Anterior cingulate cortex (tissue), 58 donors: ENCODE measurements at places on chromosomes 7 and 10.
A peak's percentile ranks its signal among the peaks of the same experiment; 100 is the strongest.

DNA sequence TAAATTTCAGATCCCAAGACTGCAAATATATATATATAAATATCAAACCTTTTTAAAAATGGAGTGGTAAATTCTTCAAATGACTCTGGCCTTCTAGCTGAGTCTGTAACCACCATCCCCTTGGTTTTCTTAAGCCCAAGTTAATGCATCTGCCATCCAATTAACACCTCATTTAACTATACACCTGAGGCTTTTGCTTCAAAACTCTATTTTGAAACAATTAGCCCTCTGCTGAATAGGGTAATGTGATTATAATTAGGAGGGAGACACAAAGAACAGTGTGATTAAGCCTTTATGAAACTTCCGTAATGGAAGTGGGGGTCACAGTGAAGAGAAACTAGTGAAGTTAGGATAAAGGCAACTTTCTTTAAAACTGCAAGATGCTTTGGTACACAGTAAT, 83.6 kb downstream of the GPR37 start:
- DNase-seq = no peak

DNA sequence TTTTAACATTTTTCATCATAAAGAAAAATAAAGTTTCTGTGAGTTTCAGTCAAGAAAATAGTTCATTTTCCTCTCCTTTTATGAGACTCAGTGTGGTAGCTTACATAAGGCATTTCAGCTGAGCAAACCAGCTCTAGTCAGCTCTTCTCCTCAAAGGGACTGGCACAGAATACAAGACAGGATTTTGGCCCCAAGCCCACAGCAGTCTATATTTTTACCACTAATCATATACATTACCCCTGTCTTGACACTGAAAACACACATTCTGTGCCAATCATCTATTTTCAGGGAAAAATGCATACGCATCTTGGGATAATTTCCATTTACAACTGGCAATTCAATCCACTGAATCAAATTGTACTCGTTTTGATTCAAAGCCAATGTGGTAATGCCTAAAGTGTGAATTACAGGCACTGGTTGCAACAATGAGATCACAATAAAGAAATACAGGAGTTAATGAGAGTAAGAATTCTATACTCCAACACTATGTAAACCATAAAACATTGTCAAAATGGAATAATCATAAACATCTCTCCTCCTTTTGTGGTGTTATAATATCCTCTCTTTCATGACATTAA, 186.4 kb downstream of the CACNA2D1 start:
- peak; percentile 7 for DNase-seq

GRCh38 chr7:44395067-44395466, 69.7 kb upstream of the CAMK2B start:
- DNase-seq = no peak

DNA sequence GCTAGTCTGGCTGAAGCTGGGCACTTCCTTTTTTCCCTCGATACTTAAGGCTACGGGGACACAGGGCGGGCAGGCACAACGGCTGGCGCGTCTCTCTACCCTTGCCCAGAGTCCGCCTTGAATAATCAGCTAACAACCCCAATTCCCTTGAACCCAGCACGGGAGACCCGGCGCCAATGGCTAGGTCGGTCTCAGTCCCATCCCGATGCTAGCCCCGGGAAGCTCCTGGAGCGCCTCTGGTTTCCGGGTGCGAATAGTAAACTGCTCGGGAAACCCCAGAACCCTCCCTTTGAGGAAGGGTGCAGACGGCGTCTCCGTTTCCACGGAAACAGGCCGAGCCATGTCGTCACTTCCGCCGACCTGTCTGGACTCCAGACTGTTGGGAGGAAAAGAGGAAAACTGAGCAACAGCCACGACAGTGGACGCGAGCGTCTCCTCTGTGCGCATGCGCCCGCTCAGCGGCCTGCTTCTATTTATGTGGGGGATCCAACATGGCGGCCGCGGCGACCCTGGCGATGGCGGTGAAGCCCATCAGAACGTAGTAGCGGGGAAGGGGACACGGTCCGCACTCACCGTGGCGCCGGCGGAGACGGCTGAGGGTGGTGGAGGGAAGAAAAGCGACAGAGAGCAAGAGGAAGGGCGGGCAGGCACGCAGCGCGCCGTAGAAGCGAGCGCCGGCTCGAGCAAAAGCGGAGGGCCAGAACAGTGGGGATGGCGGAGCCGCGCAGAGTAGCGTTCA, at the start of gene UBN2:
Gene UBN2, plus strand, starts transcription at position 464 of the 739 bp plus-strand sequence. Its CDS starts 248 bp downstream, at position 712.
- DNase-seq = peak; percentile 95

DNA sequence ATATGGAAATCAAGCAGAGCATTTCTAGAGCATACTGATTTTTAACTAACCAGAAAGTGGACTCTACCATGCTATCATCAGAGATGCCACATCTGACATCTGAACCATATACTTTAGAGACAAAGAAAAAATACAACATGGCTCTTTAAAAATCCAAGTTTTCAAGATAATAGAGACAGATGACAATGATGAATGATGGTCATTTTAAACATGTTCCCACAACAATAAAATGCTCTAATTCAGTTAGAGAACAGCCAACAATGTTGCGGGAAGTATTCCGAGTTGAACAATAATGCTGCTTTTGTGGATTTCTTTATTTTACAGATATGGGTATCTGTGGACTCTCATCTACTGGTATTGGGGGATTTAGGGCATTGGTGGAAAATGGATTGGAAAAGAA, 52.8 kb downstream of the PRTFDC1 start:
- no peak for DNase-seq

DNA sequence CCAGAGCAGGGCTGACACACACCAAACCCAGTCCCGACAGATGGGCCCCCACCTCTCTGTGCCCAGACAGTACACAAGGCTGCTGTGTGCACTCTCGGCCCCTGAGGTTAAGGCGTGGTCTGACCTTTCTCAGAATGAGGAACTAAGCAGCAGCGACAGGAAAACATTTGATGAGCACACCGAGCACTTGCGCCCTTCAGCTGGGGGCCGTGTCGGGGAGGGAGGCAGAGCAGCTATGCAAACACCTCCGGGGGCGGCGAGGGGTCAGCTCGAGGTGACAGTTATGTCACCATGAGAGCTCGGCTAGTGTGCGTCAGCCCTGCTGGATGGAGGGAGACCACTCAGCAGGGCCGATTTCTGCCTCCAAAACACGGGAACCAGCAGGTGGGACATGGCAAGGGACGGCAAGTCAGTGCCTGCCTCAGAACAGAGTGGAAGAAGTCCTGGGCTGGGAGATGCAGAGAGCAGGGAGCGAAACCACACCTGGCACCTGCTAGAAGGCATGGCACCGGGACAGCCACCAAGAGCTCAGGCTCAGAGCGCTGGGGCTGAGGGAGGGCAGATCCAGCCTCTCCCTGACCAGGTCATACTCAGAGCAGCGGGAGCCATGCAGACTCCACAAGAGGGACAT, 57.4 kb downstream of the CHST15 start:
- no peak for DNase-seq

GRCh38 chr10:63071145-63071544, 62.0 kb upstream of the NRBF2 start:
- DNase-seq = no peak

GRCh38 chr7:8613191-8613590, 179.8 kb downstream of the NXPH1 start:
- no peak for DNase-seq

- no peak for DNase-seq
Measured at GRCh38 chr10:77902159-77902558, 24.4 kb downstream of the DLG5 start.

DNA sequence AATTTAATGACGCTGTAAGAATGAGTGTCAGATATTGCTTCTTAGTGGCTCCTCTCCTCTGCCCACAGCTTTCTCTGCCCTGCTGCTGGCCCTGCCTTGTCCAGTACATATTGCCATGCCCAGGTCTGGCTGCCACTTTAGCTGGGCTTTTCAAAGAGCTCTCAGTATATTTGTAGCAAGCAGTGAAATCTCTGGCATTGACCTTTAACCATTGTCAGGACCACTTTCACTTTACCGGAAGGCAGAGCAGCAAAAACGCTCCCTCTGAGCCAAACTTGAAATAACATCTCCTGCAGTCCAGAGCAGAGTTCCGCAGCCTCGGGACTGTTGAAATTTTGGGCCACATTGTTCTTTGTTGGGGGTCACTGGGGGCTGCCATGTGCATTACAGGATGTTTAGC, 13.8 kb downstream of the PDSS1 start:
- DNase-seq = no peak

- DNase-seq = no peak
Measured at GRCh38 chr7:158126661-158127060, 461.0 kb downstream of the PTPRN2 start.

- no peak for DNase-seq
Measured at GRCh38 chr7:99010281-99010680, 131.9 kb downstream of the TRRAP start.

- DNase-seq = no peak
Measured at GRCh38 chr10:62244785-62245467, 23.7 kb downstream of the RTKN2 start.

GRCh38 chr7:91292506-91292905, 28.3 kb downstream of the FZD1 start:
- no peak for DNase-seq

- DNase-seq = no peak
Measured at GRCh38 chr10:129877773-129878371, 86.2 kb downstream of the EBF3 start.

DNA sequence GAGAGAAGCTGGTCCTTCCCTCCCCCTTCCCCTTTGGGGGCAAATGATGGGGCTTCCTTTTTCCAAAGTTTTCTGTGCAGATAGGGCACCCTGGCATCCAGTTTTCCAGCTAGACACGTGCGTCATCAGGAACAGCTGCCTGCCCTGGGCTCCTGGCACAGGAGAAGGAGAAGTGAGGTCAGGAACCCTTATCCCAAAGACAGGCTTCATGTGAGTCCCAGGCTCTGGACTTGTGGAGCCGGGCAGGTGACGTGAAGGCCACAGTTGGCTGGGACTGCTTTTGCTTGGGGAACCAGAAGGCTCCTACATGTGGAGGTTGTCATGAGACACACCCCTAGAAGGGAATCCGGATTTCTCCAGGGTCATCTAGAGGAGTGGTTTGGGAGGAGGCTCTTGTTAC, 66.5 kb downstream of the RBM20 start:
- DNase-seq = no peak

- no peak for DNase-seq
Measured at GRCh38 chr10:27661514-27662286, 83.9 kb downstream of the MKX start.

DNA sequence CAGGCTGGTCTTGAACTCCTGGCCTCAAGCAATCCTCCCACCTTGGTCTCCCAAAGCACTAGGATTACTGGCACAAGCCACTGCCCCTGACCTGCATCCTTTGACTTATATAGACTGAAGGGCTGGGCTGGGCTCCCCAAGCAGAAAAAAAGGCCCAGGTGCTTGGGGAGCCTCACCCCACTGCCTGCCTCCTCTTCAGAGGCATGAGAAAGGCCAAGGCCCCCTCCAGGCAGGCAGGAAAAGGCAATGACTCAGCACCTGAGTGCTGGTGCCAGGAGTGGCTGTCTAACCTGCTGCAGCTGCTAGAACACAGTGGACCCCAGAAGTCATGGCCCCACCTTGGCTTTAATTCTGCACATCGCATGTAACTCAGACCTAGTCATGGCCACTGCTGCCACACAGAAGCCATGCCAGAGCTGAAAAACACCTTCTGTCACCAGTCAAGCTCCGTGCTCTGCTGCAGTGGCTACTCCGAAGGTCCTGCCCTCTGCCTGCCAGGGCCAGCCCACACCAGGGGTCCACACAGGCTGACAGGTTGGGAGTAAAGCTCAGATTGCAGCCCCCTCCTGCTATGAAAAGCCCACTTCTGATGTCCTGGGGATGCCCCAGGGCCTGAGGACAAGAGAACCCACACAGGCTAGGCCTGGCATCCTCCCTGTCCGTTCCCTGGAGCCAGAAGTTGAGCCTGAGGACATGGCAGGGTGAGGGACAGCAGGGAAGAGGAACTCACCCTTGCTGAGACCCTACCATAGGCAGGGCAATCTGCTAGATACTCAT, 48.5 kb downstream of the GRID1 start:
- no peak for DNase-seq

DNA sequence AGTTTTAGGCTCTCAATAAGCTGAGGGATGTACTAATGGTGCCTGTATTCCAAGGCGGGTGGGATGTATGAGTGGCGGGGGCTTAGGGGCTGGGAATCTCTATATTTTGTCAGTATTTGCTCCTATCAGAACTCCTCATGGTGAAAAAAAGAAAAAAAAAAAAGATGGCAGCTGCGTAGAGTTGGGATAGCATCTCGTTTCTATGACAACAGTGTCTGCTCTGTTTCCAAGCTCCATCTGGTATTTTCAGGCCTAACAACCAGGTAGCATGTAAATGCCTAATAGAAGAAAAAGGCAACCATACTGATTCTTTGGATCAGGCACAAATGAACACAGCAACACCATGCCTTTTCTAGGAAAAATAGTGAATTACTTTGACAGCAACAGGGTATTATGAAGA, 11.7 kb upstream of the CCDC172 start:
- no peak for DNase-seq

GRCh38 chr10:79018521-79019011, 50.2 kb upstream of the ZMIZ1 start:
- no peak for DNase-seq

GRCh38 chr7:129855234-129855673, 97.5 kb downstream of the UBE2H start:
- DNase-seq = no peak

DNA sequence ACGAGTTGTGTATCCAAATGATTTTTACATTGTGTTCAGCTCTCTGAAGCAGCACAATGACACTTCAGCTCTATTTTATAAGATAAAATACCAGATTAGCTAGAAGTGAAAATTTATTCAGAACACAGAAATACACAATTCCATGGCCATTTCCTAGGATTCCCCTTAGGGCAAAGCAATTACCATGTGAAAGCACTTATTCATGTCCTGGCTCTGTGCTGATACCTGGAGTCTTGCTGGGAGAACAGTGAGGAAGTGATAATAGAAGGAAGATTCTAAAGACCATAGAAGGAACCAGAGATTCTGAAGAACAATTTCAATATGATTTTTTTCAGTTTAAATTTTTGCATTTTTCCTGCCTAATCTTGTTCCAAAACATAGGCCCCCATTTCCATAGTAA, 657.4 kb upstream of the ZWINT start:
- no peak for DNase-seq

- DNase-seq = no peak
Measured at GRCh38 chr7:17130281-17131059, 168.0 kb upstream of the AHR start.

GRCh38 chr7:45596665-45597095, 22.5 kb downstream of the ADCY1 start:
- no peak for DNase-seq

DNA sequence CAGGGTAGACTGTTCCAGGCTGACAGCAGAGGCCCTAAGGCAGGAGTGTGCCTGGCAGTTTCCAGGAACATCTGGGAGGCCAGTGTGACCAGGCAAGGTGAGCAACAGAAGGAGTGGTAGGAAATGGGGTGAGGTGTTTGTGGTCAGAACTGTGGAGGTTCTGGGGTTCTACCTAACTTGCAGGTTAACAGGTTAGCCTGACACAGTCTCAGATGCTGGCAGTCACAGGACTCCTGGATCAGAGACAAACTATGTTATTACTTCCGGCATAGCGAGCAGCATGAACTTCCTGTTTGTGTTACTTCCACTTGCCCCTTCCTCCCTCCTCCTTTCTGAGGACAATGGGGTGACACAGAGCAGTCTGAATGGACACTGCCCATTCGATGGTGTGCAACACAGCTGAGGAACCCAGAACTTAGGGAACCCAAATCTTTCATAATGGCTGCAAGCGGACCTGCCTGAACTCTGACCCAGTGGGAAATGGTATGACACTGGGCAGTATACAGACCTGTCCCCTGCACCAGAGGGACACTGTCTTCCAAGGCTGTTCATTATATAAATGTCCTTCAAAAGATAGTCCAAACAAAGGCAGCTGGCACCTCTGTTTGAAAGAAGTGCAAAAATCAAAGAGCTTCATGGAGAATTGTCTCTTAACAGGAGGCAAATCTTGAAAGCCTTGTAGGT, 3.9 kb upstream of the SAR1A start:
- no peak for DNase-seq
